ENCODE measurements at places on chromosomes 3 and 15. TPM values are rescaled to one million over a fixed set of nuclear protein-coding genes. Genes with fewer than 3 reads are reported as not detected.

The CHD2 gene
- total RNA-seq: 129 TPM

The KCTD6 gene
- total RNA-seq: 19.8 TPM

The LMAN1L gene
- 4.3 TPM for total RNA-seq

The LRRC31 gene
- total RNA-seq: 0.24 TPM

The NR2F2 gene
- 38.2 TPM for total RNA-seq

The FRMD4B gene
- total RNA-seq: 17.8 TPM

The GABPB1 gene
- total RNA-seq: 45.9 TPM

The ZNF502 gene
- total RNA-seq: 10.8 TPM

The P2RY1 gene
- total RNA-seq: 8.2 TPM

The TRIM42 gene
- total RNA-seq: 12.5 TPM

The MCF2L2 gene
- 24.2 TPM for total RNA-seq

The NEK11 gene
- total RNA-seq: 40.9 TPM

The MFGE8 gene
- total RNA-seq: 163 TPM

The DNAH1 gene
- total RNA-seq: 49.1 TPM

DNA sequence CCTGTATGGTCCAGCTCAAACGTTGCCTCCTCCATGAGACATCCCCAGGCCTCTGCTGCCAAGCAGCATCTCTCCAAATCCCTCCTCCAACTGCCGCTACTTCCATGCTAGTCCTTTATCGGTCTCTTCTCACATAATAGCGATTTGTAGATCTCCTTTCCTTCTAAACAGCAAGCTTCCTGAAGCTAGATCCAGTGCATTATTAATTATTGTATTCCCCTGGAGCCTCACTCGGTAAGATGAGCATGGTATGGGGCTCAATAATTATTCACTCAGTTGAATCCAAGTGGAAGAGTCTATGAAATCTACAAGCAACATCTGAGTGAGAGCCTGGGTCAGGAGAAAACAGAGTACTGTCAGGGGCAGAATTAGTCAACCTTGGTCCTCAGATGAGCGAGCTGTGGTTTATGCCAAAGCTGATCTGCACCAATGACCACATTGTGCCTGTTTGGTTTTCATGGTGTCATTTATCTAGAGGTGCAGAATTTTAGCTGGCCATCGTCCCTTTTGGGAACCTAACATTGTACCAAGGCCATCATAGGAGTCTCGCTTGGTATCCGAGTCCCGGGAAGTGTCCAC lies 93.8 kb upstream of the UBE2E1 start:
- no peak for DNase-seq

DNA sequence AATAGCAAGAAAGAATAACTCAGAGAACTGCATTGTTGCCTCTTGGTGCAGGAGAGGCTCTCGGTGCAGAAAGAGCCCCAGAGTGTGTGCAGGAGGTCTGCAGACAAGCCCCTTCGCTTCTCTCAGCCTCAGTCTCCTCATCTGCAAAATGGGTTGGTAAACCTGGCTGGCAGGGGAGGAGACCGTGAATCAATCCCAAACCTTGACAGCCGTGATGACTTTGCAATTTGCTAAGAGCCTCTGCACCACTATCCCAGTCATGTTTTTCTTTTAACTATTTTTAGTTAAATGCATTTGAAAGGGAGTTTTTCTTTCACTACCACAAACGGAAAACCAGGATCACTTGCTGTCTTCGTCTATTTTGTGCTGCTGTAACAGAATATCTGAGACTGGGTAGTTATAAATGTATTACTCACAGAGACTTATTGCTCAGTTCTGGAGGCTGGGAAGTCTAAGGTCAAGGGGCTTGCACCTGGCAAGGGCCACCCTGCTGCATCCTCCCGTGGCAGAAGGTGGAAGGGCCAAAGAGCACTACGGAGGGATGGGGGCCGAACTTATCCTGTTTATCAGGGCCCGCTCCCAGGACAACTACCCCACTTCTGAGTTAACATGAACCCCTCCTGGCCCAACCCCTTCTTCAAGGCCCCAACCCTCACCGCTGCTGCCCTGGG lies 14.2 kb upstream of the IQSEC1 start:
- DNase-seq: no peak

- no peak for DNase-seq
Observed at GRCh38 chr3:18618723-18619122, 193.6 kb upstream of the SATB1 start.

GRCh38 chr15:59438625-59439290 lies 772 bp downstream of the FAM81A start:
- peak; percentile 20 for DNase-seq

GRCh38 chr3:37935756-37936666 lies 54.6 kb upstream of the VILL start:
- DNase-seq: no peak

DNA sequence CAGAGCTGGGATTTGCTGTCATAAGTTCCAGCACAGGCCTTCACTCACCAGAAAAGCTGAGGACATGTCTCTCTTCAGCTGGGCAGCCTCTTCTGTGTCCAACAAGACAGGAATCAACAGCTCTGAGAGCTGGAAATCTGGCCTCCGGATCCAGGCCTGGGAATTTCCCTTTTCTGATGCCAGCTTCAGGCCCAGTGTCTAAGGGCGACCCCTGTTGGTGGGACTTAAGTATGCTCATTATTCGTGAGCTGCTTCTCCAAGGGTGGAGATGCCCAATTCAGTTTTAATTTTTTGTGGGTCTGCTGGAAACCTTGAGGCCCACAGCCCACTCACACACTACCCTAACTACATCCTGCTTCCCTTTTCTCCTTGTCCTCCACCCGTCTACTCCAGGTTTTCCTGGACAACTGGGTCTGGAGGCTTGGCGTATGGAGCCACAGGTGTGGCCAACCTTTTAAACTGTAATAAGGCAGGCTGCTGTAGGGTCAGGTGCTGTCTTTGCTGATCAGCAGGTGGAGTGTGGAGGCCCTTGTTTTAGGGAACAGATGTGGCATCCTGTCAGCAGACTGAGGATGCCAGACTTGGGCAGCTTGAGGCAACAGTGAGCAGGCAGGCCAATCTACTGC lies 2.6 kb upstream of the CEMIP start:
- peak; percentile 87 for DNase-seq

DNA sequence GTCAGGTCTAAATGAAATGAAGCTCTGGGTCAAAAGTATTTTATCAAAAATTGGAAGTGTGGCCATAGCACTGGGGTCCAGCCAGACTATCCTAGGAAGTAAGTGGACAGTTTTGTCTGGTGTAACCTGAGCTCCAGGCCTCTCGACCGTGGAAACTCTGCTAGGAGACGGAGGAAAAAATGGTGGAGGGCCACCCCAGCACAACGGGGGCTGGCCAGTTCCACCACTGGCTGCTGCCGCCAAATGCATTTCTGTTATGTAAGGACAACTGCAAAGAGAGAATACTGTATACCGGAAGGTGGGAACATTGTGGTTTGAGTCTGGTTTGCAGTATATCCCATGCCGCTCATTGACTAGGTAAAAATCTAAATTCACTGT lies 235.7 kb downstream of the GREM1 start:
- no peak for DNase-seq

- DNase-seq: no peak
Observed at GRCh38 chr15:92914768-92915221, 14.7 kb downstream of the CHD2 start.

GRCh38 chr3:190064112-190064511 lies 56.6 kb downstream of the P3H2 start:
- DNase-seq: peak; percentile 21

DNA sequence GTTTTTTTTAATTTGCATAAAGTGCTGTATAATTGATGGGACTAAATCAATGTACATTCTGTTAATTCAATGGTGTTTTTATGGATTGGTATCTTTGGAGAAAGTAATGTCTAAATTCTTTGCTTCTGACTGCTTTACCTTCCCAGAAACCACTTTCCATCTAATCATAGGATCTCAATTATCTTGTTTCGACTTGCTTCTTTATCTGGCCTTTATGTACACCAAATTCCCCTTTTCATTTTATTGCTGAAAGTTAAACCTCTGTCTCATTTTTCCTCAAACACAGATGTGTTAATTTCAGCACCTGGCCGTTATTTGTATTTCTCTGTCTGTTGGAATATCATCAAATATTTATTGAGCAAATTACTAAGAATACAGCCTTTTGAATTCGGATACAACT lies 287.3 kb upstream of the GBE1 start:
- DNase-seq: no peak

Measured in testis (tissue), 5 donors.